ENCODE measurements at places on chromosomes 3 and 15.

- no peak for DNase-seq
Measured at GRCh38 chr3:43212914-43213611, 73.3 kb upstream of the SNRK start.

DNA sequence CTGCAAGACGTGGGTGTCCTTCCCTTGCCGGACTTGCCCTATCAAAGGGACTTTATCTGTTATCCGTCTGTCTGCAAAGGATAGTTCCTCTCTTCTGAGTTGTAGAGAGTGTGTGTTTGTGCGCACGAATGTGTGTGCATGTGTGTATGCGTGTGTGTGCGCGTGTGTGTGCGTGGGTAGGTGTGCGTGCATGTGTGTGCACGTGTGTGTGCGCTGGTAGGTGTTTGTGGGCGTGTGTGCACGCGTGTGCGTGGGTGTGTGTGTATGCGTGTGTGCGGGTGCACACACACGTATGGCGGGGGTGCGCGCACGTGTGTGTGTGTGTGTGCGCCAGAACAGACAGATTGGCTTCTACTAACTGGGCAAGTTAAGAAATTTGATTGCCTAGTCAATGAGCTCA, 4.1 kb upstream of the BMF start:
- DNase-seq, result no peak

GRCh38 chr15:48414015-48414414, 82.8 kb downstream of the DUT start:
- no peak for DNase-seq

- DNase-seq, result peak; percentile 39
Measured at GRCh38 chr3:191412759-191413158, 48.2 kb upstream of the PYDC2 start.

DNA sequence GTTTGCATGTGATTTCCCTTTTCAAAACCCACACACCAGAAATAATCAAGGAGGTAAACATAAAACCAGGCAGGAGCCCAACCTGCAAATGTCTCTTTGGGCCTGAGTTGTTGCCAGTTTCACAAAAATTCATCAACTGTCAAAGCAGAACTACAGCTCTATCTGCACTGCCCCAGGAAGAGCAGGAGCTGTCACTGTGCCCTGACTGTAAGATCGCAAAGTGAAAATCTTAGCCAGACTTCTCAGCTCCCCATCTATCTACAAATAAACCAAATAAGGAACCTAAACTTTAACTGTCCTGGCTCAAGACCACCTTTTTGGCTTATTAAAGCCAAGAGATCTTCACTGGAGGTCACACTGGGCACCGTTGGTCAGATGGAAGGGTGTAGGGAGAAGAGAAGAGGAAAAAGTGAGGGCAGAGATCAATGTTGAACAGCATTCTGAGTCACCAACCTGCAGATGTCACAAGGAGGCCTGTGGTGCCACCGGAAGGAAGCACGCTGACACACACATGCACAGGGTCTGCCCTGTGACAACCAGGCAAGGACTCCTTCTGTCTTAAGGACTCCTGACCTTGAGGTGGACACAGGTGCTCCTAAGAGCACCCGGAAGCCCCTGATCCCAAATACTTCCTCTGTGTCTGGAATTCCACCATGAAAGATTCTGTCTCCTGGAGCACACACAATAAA, 58.7 kb downstream of the RPN1 start:
- DNase-seq, result no peak

GRCh38 chr3:71672340-71672739, 52.9 kb downstream of the EIF4E3 start:
- no peak for DNase-seq

DNA sequence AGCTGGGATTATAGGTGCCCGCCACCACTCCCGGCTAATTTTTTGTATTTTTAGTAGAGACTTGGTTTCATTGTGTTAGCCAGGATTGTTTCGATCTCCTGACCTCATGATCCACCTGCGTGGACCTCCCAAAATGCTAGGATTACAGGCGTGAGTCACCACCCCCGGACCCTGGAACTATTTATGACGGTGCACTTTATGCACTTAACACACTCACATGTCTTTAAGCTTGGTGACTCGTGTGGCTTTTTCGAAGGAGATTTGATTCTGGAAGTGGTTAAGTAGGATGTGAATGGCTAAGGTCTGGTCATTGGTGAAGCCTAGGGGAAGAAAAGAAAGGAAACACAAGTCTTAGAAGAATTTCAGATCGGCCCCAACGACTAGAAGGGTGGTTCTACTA, 20.3 kb downstream of the BBS4 start:
- DNase-seq, result no peak

DNA sequence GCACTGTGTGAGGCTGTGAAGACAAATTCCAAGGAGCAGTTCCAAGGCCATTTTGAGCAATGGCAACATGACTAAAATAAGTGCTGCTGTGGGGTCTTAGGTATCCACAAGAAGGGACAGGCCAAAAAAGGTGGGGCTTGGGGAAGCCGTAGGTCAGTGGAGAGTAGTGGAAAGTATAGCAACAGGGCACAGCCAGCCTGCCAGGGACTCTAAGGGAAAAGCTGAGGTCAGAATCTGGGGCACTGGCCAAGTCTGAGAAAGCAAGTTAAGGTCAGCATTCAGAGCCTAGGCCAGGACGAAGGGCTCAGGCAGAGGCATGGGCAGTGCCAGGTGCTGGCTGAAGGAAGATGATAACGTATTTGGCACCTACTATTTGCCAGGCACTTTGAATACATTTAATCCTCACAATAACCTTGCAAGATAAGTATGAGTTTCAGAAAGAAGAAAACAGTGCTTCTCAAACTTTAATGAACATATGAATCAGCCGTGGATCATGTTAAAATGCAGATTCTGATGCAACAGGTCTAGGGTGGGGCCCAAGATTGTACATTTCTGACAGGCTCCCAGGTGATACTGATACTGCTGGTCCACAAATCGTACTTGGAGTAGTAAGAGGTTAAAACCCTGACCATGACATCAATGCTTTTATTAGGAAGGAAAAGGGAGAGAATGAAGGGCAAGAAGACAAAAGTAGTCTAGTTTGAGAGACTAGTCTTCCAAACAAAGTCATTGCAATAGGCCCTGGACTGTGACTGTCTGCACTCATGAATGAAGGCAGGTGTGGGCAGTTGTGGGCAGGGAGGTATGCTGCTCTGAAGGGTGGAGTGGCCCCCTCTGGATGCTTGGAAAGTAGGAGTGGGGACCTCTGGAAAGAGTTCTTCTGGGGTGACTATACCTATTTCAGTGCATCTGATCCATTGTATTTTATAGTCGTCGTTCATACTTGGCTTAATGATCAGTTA, 106.3 kb upstream of the ANKRD28 start:
- DNase-seq, result no peak

- no peak for DNase-seq
Measured at GRCh38 chr15:76418352-76419140, 82.0 kb downstream of the ISL2 start.

DNA sequence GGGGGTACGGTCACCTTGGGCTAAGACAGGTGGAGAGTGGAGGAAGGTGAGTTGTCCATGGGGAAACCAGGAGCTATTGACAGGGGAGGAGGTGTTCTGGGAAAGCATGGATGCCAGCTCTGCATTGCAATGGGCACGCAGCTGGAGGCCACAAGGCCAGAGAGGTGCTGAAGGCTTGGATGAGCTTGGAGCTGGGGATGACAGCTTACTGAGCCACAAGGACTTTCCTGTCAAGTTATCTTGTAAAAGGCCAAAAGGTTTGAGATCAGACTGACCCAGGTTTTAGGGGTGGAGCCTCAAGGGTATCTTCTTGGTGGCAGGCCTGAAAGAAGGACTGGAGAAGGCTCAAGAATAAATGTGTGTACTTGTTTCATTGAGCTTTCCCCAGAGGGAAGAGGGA, 115.2 kb downstream of the ASB7 start:
- no peak for DNase-seq

DNA sequence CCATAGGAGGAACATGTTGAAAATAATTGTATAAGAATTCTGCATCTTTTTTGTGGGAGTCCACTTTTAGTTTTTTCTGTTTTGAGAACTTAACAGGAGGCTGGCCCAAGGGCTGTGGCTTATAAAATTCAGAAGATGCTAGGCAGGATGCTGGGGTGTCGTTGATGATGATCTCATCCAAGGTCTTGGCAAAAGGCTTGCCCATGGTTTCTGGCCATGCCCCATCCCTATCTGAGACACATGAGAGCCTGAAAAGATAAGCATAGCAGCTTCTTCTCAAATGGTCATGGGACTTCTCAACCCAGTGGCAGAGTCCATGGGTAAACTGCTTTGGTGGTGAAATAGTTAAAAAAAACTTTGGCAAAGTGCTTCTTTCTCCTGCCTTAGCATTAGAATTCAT, 35.2 kb downstream of the CMSS1 start:
- DNase-seq, result no peak

DNA sequence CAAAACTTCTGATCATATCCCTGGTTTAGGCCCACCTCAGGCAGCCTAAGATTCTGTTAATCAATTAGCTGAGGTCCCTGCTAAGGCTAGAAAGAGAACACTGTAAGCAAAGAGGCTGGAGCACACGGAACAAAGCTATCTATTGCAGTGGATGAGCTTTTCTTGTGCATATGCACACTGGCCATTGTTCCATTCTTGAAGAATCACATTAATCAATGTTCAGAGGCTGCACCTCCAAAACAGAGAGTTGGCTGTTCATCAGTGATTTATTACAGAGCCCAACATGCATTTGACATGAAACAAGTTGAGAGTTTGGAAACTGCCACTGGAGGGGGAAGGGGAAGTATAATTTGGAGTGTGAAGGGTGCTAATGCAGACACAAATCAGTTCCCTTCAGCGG, 873.0 kb downstream of the ROBO1 start:
- DNase-seq, result peak; percentile 44

DNA sequence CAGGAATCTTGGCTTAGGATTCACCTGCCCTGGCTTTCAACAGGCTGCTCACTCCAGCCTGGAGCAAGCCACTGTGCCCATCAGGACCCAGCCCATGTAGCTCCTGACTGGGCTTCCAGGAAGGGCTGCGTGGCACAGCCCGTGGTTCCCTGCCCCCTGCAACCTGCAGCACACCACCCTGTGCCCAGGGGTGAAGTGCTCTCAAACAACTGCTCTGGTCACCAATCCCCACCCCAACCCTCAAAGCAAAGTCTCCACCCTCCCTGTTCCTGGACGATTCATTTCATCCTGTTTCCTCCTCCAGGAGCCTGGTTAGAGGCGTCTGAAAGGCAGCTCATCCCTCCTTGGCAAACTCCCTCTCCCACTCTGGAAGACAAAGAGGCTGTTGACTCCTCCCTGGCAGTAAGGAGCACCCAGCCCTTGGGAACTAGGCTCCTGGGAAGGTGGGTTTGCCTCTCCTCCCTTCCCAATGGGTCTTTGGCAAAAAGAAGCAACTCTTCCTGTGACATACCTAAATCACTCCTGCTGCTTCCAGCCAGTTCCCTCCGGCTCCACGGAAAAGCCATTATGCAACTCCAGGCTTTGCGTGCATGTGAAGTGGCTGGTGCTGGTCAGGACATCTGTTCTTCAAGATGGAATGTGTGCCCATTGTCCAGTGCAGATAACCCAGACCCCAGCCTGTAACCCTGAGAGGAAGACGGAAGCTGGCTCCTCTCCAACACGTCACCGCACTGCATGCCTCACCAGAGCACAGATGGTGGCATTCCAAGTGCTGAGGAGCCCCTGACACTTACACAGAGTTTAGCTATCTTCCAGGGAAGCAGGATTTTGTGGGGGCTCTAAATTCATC, 29.1 kb upstream of the VIPR1 start:
- peak; percentile 58 for DNase-seq

GRCh38 chr3:37307321-37307720, 132.9 kb upstream of the LRRFIP2 start:
- no peak for DNase-seq

DNA sequence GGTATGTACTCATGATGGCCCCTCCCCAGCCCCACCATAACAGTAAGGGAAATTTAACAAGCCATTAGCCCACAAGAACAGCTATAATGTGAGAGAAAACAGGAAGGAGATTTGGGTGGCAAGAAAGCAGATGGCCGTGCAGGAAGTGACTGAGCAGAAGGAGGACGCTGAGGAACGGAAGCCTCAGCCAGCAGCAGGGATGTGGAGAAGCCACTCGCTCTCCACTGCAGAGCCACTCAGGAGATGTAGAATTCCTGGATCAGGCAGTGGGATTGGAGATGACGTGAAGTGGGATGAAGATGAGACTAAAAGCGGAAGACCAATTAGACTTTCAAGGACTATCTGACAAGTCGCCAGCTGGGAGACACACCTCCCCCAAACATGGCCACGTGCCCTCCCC, 31.2 kb downstream of the PRR23E start:
- DNase-seq, result peak; percentile 20

DNA sequence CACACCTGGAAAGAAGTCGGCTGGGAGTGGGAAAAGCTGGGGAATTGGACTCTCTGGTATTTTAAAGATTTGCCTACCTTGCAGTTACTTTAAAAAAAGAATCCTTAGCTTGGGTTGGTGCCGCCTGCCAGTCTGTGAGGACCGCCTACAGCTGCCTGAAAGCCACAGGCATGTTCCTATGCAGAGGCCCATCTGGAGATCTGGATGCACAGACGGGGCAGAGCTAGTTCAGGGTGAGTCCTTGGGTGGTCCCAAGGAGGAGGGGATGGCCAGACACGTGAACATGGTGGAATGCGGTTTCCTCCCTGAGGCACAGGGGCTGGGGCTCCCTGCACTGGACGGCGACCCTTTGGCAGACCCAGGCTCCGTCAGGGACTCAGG, 113.2 kb upstream of the IQSEC1 start:
- DNase-seq, result no peak

- no peak for DNase-seq
Measured at GRCh38 chr15:62068071-62068809, 1.5 kb downstream of the C2CD4A start.

DNA sequence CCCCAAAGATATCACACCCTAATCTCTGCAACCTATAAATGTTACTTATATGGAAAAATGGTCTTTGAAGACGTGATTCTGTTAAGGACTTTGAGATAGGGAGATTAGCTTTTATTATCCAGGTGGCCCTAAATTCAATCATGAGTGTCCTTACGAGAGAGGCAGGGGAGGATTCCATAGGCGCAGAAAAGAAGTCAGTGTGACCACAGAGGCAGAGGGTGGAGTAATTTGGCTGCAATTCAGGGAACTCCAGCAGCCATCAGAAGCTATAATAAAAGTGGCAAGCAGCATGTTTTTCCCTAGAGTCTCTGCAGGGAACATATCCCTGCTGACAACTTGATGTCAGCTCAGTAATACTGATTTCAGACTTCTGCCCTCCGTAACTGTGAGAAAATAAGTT, 315.2 kb upstream of the ROBO2 start:
- DNase-seq, result peak; percentile 7

DNA sequence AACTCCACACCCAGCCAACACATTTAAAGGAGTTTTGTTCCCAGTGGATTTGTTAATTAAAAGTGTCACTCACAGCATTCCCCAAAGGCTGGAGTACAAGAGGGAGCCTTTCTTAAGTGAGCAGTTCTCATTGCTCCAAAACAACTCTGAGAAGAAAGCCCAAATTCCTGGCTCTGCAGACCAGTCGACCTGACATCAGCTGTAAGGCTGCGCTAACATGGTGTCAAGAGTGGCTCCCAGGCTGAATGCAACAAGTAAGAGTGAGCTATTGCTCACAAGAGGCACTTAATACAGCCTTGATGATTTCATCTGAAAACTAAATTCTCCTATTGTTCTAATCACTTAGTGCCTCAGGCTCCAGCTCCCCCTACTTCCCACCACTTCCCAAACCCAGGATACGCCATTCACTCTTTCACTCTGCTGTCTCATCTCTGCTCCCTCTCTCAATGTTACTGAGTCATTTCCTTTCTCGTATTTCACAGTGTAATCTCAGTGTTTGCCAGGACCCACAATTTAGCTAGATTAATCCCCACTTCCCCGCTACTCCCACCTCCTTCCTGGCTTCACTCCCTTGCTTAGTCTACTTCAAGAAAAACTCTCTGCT, 81.8 kb downstream of the WWTR1 start:
- peak; percentile 48 for DNase-seq
